ENCODE measurements at places on chromosomes 1 and 21.

GRCh38 chr21:14487490-14488432 lies 58.4 kb downstream of the SAMSN1 start:
- DNase-seq = no peak

- no peak for DNase-seq
These were observed 43.8 kb downstream of the SLC44A3 start for GRCh38 chr1:94863919-94864318.

- DNase-seq = no peak
These were observed 17.0 kb downstream of the PAPPA2 start for GRCh38 chr1:176479971-176480370.

GRCh38 chr1:2942410-2942809 lies 78.9 kb upstream of the ACTRT2 start:
- no peak for DNase-seq

DNA sequence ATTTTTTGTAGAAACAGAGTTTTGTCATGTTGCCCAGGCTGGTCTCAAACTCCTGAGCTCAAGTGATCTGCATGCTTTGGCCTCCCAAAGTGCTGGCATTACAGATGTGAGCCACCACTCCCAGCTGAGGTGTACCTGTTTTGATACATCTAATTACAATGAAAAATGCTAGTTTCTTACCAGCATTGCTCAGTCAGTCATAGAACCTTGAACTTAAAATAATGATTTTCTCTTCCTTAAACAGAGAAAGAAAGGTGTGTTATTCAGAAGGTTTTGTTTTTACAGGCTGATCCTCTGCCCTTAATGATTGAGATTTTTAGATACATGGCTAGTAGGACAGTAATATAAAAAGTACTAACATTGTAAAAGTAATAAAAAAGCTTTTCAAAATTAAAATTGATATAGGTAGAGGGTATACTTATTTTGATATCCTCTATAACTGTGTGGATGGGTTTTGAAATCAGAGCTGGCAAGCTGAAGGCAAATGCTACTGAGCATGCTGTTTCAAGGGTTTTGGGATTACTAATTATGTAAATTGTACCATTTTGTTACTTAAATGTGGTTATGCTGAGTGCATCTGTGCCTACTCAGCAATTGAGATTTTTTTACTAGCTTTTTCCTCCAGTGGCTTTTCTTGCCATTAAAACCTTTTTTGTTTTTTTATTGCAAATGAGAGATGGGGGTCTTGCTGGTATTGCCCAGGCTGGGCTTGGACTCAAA lies 16.1 kb downstream of the PRRC2C start:
- DNase-seq = no peak

DNA sequence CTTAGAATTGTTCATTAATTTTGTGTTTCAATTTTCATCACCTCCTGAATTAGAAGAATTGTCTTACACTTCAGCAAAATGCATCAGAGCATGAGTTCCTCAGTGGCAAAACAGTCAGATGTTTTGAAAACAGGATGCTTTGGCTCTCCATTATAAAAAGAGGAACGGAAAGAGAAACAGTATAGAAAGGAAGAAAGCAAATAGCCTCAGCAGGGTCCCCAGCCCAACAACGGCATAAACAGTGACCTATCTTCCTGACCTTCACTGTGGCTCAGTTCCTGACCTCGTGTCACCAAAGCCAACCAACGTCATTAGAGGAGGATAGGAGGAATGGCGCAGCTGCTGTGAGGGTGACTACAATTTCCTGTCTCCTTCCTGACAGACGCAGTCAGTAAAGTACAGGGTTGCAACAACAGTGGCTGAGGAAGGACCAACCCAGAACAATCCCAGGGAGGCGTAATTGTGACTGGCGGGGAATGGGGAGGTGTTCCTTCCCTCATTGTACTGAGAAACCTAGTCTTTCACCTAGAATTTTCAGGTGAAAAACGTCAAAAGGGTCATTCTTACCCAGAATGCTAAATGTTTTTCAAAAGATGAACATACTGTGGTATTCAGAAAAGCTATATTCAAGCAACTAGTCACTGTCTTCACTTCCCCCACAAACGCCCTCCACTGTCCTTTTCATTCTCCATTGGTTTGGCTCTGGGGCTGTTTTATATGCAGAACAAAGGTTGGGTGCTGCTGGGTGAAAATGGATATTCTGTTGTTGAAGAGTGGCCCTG lies 197.9 kb upstream of the SGIP1 start:
- DNase-seq = no peak

DNA sequence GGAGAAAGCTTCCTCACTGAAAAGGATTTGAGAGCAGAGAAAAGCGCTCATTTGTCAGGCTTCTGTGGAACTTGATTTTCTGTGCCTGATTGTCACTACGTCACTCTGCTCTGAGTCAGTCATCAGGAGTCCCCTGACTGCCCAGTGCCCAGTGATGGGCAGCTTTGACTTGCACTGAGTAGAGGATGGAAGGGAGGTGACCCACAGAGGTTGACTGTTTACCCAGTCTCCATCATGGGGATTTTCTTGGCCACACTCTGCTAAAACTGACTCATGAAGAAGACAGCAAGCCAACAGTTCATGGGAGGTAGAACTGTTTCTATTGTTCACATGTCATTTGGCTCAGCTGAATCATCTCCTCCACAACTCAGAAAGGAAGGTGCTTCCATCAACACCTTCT lies 82.1 kb upstream of the DUSP10 start:
- no peak for DNase-seq

DNA sequence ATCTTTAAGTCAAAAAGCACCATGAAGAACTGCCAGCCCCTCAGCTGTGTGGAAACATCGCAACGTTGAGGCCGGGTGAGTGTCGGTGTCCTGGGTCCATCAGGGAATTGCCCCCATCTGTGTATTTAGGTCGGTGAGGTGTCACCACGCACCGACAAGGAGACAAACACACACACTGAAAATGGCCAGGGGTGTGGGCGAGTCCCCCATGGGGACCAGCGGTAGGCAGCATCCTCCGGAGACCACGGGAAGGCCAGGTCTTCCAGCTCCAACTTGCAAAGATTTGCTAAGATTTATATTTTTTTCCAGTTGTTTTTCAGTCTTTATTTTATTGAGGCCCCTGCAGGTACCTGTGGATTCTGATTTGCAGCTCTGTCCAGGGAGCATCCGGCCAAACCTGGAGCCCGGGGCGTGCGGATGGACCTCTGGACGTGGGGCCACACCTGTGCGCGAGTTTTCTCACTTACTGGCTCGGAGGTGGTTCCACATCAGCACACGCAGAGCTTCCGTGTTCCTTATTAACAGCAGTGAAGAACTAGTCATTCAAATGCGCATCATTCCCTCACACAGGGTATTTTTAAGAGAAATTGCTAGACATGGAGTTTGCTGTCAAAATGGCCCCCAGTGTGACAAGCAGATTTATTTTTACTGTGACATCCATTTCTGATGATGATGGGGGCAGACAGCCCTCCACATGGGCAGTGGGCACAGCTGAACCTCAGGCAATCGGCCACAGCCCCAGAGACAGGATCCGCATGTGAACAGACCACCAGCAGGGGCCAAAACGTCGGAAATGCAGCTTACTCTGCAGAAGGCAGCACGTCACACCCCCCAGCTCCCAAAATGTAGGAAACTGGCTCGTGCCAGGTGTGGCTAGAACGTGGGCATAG lies 17.2 kb upstream of the SLC19A1 start:
- no peak for DNase-seq

DNA sequence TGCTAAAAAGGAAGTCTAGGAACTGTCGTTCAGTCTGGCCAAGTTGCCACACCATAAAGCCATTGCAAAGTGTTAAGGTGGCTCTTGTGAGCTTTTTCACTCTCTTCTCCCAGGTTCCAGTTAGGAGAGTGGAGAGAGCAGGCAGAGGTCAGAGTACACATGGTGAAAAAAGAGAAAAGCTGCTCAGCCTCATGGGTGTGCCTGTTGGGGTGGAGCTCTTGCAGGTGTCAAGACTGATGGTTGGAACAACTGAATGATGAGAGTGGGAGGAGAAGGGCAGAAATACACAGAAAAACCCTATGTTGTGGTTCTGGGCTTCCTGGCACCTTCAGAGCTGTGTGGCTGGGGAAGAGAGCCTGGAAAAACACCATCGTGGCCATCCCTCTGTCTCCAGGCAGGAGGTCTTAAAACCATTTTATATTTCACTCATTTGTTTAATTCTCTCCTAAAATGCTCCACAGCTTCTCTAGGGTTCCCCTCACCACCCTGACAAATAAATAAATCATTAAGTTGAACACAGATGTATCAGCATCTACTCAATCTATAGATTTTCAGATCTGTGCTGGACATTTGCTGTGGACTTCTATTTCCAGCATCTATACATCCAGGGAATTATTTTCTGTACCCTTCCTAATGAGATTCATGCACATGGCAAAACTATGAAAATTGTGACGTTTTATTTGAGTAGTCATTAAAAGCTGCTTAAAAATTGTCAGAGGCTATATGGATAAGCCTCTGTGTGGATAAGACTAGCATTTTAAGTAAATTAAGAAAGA lies 17.5 kb downstream of the UBASH3A start:
- DNase-seq = no peak

DNA sequence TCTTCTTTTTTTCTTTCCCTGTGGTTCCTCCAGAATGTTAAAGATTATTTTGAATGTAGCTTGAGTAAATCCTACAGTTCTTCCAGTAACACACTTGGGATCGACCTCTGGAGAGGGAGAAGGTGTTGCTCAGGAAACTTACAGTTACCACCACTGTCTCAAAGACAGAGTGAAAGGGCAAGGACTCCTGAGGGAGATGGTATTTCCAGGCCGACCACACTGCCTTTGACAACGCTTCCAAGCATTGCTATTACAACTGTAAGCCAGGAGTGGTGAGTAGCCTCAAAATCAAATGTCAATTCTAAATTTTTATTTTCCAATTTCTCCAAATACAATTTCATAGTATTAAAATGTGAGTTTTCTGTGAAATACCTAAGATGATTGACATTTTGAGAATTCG lies 125.9 kb downstream of the PDE4B start:
- no peak for DNase-seq

DNA sequence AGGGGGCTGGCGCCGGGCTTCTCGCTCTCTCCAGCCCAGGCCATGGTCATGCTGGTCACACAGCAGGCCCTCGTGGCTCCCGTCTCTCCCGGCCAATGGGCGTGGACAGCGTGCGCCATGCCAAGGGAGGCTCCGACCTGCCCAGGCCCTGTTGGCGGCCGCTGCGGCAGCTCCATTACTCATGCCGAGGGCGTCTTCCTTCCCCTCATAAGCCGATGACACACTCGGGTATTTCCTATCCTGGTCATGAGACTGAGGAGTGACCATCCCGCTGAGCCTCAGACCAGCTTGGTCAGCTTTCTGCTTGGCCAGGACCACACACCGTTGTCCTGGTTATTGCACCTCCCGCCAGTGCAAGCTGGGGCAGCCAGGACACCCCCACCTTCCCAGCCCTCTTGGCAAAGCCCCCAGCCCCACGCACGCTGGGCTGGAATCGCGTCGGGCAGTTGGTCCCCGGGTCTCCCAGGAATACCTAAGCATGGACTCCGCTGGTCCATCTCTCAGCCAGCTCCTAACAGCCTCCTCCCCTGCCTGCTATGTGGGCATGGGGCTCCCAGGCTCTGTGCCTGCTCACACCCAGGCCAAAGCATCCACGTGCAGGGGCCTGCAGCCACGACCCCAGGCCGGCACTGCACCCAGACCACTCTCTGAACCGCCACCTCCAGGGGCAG lies 49.8 kb downstream of the ARHGEF16 start:
- DNase-seq = no peak

- no peak for DNase-seq
These were observed 109.8 kb downstream of the MAST2 start for GRCh38 chr1:45913183-45913683.

GRCh38 chr1:110494522-110495406 lies 24.2 kb downstream of the KCNA10 start:
- DNase-seq = no peak

GRCh38 chr1:161008869-161009510 lies 12.0 kb downstream of the F11R start:
- no peak for DNase-seq

DNA sequence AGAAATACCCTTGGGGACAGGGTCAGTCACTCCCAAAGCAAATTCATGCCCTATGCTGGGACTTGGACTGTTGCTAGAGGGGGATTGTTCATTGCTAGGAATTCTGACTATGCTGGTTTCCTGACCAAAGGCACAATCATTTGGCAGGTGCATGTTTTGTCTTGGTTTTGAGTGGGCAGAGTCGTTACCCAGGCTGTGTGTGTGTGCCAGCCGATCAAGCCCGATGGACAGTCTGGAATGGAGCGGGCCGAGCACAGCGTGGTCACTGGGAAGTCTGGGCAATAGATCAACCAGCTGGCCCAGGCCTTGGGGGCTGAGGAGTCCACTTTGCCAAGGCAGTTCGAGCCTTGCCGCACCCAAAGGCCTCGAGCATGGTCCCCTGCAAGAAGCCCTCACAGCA lies 60.9 kb downstream of the HTR6 start:
- DNase-seq = no peak

GRCh38 chr21:15735409-15735808 lies 5.6 kb downstream of the USP25 start:
- DNase-seq = no peak

GRCh38 chr1:12142141-12142823 lies 24.5 kb upstream of the TNFRSF1B start:
- no peak for DNase-seq

- DNase-seq = no peak
These were observed 11.1 kb downstream of the POFUT2 start for GRCh38 chr21:45276596-45276995.

GRCh38 chr1:183480971-183481441 lies 8.7 kb downstream of the SMG7 start:
- DNase-seq = no peak

DNA sequence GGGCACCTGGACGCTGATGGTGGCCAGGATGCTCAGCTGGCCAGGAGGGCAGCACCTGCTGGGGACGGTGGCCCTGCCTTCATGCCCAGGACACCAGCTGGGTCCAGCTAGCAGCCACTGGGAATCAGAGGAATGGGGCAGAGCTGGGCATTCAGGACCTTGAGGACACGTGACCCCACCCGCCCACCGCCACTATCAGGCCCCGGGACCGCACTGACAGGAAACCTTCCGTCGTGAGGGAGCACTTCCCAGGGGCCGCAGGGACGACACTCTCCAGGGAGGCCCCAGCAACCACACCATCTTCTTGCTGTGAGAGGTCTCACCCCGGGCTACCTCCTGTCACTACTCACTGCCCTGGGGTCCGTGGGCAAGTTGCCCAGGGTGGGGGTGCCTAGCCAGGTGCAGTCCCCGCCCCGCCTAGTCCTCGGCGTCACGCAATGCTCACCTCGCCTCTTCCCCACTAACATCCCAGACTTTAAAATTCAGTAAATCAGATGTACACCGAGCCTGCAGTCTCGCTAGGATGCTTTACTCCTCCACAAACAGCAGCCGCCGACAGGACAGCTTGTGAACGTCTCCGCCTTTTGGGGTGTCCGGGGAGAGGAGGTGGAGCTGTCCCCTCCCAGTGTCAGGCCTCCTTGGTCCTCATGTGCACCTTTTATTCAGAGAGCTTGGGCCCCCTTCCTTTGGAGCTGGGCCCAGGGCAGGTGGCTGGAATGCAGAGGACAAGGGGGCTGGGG lies 4.9 kb downstream of the VWA1 start:
- DNase-seq = no peak

- DNase-seq = no peak
These were observed 3.3 kb upstream of the DENND2D start for GRCh38 chr1:111203681-111204200.

- no peak for DNase-seq
These were observed 40.2 kb downstream of the RASAL2 start for GRCh38 chr1:178134061-178134460.

GRCh38 chr1:247627951-247628350 lies 22.6 kb downstream of the OR2G3 start:
- DNase-seq = no peak

GRCh38 chr1:49187056-49187455 lies 410.4 kb upstream of the BEND5 start:
- DNase-seq = no peak

Data from NCI-H2081 treated with DMSO at 0.1 percent for 48 hours (cell line).